Amygdala (tissue), 56 donors: ENCODE measurements at places on chromosomes 3 and 15.

DNA sequence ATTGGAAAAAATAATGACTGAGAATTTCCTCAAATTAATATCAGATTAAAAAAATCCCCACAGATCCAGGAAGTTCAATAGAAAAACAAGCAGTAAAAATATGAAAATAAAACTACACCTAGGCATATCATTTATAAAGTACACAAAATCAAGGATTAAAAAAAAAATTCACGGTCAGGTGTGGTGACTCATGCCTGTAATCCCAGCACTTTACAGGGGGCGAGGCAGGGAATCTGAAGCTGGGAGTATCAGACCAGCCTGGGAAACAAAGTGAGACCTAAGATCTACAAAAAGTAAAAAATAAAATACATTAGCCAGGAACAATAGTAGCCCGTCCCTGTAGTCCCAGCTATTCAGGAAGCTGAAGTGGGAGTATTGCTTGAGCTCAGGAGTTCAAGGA lies 778.3 kb upstream of the ALCAM start:
- DNase-seq, result no peak

GRCh38 chr3:195956577-195956976 lies 48.2 kb upstream of the TNK2 start:
- no peak for DNase-seq

GRCh38 chr3:173876476-173876875 lies 478.9 kb downstream of the NLGN1 start:
- DNase-seq, result no peak

GRCh38 chr3:24598695-24599470 lies 104.2 kb upstream of the THRB start:
- no peak for DNase-seq

GRCh38 chr3:148090156-148090555 lies 607.5 kb upstream of the AGTR1 start:
- DNase-seq, result no peak

GRCh38 chr3:142857056-142857455 lies 31.8 kb downstream of the PCOLCE2 start:
- DNase-seq, result no peak

DNA sequence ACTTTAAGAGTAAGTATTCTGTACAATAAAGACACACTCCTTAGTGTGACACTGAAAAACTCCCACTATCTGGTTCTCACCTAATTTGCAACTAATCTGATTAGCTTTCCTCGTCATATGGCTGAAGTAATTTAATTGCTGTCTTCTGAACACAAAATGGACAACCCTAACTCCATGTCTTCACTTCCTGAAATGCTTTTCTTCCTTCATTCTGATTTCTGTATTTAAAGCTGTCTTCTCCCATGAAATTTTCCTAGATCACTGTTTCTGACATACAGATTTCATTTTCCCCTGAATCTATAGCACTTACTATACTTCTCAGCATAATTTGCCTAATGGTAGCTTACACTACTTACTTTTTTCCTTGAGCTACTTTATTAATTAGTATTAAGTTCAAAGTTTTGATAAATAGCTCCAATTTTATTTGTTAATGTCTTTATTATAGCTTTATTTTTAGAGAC lies 6.3 kb downstream of the CCPG1 start:
- no peak for DNase-seq

DNA sequence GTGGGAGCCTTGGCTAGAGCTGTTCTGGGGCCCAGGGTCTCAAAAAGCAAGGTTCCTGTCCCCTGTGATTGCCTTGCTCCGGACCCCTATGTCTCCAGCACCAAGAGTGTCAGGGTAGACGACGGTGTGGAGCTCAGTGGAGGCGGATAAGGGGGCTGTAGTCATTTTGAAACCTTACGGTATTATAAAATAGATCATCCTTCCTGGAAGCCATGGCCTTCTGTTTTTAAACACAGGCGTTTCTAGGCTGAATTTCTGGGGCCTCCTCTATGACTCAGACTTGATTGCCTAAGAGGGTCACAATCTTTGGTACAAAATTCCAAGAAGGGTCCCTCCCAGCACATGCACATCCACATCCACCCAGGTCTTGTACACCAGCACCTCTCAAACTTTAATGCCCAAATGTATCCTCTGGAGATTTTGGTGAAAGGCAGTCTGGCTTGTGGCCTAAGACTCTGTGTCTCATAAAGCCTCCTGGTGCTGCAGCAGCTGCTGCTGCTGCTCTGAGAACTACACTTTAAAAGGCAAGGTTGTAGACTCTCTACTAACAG lies 70.5 kb upstream of the XCR1 start:
- DNase-seq, result no peak

- DNase-seq, result no peak
Measured at GRCh38 chr3:77595371-77595870, 555.5 kb downstream of the ROBO2 start.

GRCh38 chr3:52456800-52457183 lies 1.4 kb downstream of the NISCH start:
- no peak for DNase-seq

- DNase-seq, result no peak
Measured at GRCh38 chr15:39961051-39961450, 27.1 kb downstream of the EIF2AK4 start.

- DNase-seq, result no peak
Measured at GRCh38 chr3:71847794-71848193, 62.8 kb upstream of the PROK2 start.

DNA sequence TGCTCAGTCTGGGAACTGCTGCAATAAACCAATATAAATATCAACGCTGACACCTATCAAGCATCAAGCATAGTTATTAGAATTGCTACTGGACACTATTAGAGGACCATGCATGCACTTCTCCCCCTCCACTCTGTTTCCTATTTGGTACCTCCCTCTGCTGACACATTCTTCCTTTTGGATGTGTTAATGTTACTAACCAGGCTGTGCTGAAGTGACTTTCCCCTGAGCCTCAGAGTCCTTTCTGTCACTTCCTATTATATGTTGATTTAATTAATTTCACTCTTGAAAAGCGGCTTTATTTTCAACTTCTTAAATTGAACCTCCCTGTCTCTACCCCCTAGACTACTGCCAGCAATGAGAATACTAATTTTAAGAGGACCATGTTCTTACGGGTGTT lies 379.1 kb downstream of the MCTP2 start:
- DNase-seq, result no peak

GRCh38 chr3:141710888-141711616 lies 27.0 kb upstream of the RNF7 start:
- DNase-seq, result no peak

DNA sequence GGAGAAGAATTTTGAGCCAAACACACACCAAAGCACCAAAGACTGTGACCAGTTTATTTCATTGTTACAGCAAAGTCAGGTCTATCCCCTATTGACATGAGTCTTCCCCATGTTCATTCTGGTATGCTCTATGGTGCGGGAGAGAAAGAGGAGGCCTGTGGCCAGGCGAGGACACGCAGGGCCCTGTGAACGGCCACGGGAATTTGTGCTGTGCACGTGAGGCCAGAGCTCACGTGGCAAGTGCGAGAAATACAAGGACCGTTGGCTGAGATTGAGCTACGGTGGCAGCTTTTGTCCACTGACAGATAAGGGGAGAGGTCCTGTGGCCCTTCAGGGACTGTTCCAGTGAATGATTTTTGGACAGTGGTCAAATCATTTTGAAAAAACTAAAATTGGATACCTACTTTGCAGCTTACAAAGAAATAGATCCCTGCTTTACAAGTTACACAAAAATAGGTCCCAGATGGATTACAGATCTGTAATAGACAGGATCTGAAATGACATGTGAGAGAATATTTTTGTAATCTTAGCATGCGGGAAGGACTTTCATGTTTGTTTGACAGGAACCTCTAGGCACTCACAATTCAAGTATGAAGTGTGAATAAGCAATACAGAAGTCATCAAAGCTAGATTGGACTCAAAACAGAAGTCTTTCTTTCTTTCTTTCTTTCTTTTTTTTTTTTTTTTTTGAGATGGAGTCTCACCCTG lies 9.2 kb downstream of the ZSCAN2 start:
- no peak for DNase-seq

DNA sequence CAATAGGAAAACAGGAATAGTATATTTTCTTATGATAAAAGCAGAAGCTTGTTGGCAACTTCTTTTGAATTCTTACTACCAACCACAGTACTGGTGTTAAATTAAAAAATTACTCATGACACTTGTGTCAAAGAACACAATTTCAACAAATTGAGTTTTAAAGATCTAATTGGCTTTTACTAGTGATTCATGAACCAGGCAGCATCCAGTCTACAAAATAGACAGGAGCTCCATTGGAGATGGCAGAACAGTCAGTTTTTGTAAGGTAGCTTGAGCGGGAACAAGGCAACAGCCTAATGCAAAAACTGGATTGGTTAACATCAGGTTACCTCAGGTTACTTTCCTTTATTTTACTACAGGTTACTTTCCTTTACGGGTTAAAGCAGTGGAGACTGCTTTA lies 181.3 kb upstream of the THBS1 start:
- no peak for DNase-seq

DNA sequence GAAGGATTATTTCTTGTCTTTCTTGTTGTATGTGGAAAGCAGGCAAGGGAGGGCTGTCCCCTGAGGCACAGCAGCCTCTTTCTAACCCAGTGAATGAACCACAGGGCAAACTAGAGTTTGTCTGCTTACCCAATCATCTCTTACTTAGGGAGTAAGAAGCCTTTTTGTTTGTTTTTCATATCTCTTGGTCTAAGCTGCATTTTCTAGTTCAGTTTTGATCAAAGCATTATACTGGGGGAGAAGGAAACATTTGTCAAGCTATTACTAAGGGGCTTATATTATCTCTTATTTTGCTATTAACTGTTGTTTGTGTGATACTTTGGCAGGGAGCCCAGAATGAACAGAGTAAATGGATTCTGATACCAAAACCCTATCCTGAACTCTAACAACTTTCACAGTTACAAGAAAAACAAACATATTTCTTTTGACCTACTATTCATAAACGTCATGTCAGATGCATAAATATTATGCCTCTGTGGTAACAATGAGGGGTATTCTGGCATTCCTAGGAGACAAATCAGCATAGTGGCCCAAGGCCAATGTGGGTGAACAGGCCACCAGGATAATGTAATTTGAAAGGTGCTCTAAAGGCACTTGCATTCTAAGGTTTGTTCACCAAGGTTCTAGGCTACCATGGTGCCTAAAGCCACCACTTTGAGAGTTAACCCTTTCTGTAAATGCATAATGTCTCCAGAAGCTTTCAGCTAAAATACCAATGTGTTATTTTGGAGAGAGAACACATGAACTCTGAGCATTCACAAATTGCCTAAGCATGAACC lies 271.6 kb upstream of the ZPLD1 start:
- no peak for DNase-seq

DNA sequence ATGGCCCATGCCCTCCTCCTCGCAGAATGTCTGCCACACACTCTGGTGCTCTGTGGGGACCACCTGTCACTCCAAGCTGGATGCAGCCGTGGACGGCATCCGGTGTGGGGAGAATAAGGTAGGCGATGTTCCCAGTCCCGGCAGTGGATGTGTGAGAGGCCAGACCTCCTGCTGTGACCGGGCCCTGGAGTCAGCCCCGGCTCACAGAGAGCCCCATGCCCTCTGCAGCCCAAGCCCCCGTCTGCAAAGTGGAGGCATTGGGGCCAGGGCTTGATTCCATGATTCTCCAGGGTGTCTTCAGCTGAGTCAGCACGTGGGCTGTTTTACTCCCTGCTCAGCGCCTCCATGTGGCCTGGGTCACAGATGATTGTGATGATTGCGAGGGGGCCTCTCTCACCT lies 32.2 kb downstream of the GOLGA6L10 start:
- no peak for DNase-seq

DNA sequence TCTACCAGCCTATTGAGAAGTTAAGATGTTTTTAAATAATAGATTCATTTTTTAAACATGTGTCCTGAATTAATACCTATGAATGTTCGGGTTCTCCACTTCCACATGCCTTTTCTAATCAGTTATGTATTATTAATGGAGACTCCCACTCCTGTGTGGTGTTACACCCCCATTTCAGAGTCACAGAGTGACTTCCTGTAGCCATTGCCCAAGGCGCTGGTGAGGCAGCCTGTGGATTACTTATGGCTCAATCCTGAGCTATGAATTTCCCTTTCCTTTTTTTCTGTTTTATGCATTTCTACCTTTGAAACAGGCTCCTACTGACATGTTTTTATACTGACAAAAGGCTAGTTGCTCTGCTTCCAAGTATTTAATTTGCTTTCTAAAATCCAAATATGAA lies 162.3 kb downstream of the GABRG3 start:
- DNase-seq, result no peak

DNA sequence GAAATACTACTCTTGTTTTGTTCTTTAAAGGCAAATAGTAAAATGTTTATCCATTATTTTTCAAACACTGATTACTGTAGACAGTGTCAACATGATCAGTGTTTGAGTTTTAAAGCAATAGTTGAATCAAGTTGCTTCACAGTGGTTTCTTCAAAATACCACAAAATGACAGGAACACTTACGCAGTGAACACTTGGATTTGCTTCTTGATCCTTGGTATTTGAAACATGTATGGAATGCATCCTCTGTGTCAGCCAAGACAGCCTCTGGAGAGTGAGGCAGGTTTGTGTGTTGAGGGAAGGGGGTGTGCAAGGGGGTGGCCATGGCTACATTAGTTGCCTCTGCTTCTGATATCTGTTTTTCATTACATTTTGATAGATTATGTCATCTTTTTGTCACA lies 413.0 kb downstream of the RBMS3 start:
- DNase-seq, result no peak

DNA sequence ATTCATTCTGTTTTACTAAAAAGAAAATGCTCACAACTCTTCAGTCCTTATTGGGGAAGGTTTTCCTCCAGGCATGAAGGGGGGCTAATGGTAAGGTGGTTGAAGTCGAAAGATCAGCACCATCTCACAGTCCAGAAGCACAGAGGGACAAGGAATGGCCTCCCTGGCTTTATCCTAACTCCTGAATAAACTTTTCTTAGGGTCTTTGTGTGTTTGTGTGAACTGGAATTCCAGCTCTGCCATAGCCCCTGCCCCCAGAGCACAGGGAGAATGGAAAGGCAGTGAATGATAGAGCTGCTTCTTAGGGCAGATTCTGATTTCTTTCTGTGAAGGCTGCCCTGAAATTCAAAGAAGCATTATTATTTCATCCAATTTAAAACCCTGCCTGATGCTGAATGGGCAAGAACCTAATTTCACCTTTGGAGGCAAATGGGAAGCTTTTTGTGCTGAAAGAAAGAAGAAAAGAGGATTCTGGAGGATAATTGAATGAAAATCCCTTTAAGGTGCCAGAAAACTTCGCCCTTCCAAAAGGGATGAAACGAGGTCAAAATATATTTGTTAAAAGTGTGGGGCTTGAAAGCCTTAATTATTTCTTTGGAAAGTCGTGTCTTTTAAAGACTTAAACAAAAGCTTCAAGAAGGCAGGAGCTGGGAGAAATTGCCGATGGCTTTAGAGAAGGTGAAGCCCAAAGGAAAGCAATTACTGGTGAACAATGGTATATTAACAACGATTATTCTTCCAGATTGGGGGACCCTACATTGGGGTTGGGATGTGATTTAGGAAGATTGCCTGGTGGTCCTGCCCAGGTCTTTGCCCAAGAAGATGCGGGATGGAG lies 259.9 kb upstream of the RGMA start:
- DNase-seq, result no peak

DNA sequence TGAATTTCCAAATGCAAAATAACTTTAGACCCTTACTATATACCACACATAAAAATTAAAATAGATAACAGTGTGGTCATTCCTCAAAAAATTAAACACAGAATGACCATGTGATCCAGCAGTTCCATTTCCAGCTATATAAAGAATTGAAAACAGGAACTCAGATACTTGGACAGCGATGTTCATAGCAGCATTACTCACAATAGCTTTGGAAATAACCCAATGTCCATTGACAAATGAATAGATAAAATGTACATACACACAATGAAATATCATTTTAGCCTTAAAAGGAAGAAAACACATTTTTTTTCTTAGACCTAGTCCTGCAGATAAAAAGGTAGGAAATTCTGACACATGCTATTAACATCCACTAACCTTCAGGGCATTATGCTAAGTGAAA lies 26.7 kb downstream of the RAD51 start:
- no peak for DNase-seq
